ENCODE measurements at places on chromosomes 3 and 15.

- DNase-seq: peak; percentile 26
These were observed 36.5 kb downstream of the U2SURP start for GRCh38 chr3:143037867-143038266.

GRCh38 chr3:24832891-24833290, 338.2 kb upstream of the THRB start:
- DNase-seq: no peak

DNA sequence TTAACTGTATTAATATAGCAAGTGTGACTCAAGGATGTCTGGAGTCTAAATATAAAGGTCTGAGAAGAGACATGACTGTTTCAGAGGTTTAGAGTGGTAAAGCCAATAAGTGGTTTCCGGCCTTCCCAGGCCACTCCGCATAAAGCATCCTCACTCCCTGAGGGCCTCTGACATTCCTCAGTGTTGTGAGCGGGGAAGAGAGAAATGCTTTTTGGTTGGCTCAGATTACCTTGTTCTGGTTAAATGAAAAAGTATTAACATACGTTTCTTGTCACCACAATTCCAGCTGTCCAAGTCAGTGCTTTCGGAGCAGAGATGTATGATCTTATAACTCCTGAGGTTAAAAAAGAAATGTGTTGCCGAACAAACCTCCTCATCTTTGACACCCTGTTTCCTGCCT, 103.8 kb downstream of the RBMS3 start:
- no peak for DNase-seq

GRCh38 chr3:188077160-188077799, 76.7 kb upstream of the LPP start:
- no peak for DNase-seq

GRCh38 chr15:92097474-92098178, 244.1 kb downstream of the SLCO3A1 start:
- DNase-seq: peak; percentile 88

GRCh38 chr3:167978486-167978885, 117.2 kb downstream of the GOLIM4 start:
- DNase-seq: peak; percentile 10
